ENCODE measurements at places on chromosomes 6 and 20.

DNA sequence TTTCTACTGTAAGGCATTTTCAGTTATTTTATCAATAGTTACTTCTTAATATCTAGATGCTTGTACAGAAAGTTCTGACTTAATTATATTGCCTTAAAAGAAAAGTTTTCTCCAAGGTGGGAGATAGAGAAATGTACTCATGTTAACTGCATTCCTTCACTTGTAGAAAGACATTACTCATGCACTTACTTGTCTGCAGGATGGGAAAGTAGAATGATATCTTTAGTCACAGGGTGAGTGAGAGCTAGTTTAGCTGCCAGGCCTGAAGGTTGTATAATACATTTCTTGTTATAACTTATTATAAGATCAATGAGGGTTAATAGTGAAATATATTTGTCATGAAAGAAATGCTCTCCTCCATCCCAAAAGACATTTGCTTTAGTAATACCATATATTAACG, 92.1 kb downstream of the CRYBG1 start:
- H3K27me3 ChIP-seq, result no peaks in the 10 kb centered on the region
- no peak overlapping the region for H3K4me3 ChIP-seq
- no peaks in the 10 kb centered on the region for H3K4me1 ChIP-seq
- no peak for DNase-seq
- no peak overlapping the region for H3K27ac ChIP-seq

DNA sequence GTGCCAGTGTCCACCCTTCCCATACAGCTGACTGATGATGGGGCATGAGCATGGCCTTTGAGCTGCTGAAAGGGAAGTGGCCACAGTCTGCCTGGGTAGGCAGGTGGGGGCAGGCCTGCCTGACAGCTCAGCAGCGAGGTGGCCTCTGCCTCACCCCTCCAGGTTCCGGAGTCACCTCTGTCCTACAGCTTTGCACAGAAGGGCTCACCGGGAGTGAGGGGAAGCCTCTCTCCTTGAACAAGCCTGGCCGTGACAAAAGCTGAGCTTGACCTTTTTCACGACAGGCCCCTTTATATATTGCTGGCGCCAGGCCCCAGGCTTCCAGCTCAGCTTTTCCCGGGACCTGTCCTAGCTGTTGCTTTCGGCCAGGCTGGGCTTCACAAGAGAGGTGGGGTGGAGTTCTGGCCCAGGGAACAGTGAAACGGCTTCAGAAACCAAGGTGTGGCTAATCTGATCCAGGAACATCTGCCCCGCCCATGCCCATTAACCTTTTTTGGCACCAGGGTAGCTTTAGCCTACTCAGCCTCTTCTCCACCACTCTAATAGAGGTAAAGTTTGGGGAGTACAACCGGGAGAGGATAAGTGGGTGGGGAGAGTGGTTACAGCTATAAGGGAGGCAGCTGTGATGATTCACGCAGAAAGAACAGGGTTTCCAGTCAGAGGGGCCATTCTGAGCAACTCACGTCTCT, 42.9 kb downstream of the C6orf132 start:
- DNase-seq, result no peak
- H3K27ac ChIP-seq, result peak overlapping the region; percentile 89
- H3K27me3 ChIP-seq, result no peaks in the 10 kb centered on the region
- H3K36me3 ChIP-seq, result peaks cover 18% of the 10 kb centered on the region
- H3K4me3 ChIP-seq, result peak overlapping the region; percentile 19

GRCh38 chr20:53034899-53035298, 62.7 kb downstream of the TSHZ2 start:
- no peaks in the 10 kb centered on the region for H3K4me1 ChIP-seq
- H3K27me3 ChIP-seq, result no peaks in the 10 kb centered on the region
- H3K36me3 ChIP-seq, result no peaks in the 10 kb centered on the region

GRCh38 chr20:63292292-63292701, 689 bp upstream of the COL20A1 start:
- no peaks in the 10 kb centered on the region for H3K27me3 ChIP-seq
- no peak for DNase-seq
- H3K4me3 ChIP-seq, result no peak overlapping the region
- no peak overlapping the region for H3K27ac ChIP-seq
- H3K4me1 ChIP-seq, result no peaks in the 10 kb centered on the region
- no peaks in the 10 kb centered on the region for H3K36me3 ChIP-seq

DNA sequence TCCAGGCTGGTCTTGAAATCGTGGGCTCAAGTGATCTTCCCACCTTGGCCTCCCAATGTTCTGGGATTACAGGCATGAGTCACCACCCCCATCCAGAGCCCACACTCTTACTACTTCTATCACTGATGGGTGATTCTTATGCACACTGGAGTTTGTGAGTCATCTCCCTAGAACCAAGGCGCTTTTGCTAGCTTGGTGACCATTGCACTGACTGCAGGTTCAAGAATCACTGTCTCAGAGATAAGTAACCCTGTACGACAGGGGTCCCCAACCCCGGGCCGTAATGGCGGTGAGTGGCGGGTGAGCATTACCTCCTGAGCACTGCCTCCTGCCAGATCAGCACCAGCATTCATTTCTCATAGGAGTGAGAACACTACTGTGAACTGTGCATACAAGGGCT, 118.8 kb downstream of the MAP3K7 start:
- no peak overlapping the region for H3K4me3 ChIP-seq
- H3K36me3 ChIP-seq, result no peaks in the 10 kb centered on the region
- no peaks in the 10 kb centered on the region for H3K4me1 ChIP-seq
- no peak overlapping the region for H3K27ac ChIP-seq
- H3K27me3 ChIP-seq, result no peaks in the 10 kb centered on the region

- no peak overlapping the region for H3K27ac ChIP-seq
- no peak overlapping the region for H3K4me3 ChIP-seq
- H3K36me3 ChIP-seq, result no peaks in the 10 kb centered on the region
- peaks cover 35% of the 10 kb centered on the region for H3K4me1 ChIP-seq
- no peak for DNase-seq
These were observed 53.3 kb upstream of the EPB41L1 start for GRCh38 chr20:36101192-36101591.

- H3K27me3 ChIP-seq, result no peaks in the 10 kb centered on the region
- no peaks in the 10 kb centered on the region for H3K36me3 ChIP-seq
- no peaks in the 10 kb centered on the region for H3K4me1 ChIP-seq
- H3K4me3 ChIP-seq, result no peak overlapping the region
- no peak for DNase-seq
These were observed 314.7 kb upstream of the RSPO3 start for GRCh38 chr6:126803769-126804168.

- H3K27ac ChIP-seq, result peak overlapping the region; percentile 87
- H3K4me1 ChIP-seq, result peaks cover 5% of the 10 kb centered on the region
- H3K4me3 ChIP-seq, result peak overlapping the region; percentile 59
- H3K27me3 ChIP-seq, result no peaks in the 10 kb centered on the region
These were observed 102.3 kb downstream of the DST start for GRCh38 chr6:56540232-56541029.

DNA sequence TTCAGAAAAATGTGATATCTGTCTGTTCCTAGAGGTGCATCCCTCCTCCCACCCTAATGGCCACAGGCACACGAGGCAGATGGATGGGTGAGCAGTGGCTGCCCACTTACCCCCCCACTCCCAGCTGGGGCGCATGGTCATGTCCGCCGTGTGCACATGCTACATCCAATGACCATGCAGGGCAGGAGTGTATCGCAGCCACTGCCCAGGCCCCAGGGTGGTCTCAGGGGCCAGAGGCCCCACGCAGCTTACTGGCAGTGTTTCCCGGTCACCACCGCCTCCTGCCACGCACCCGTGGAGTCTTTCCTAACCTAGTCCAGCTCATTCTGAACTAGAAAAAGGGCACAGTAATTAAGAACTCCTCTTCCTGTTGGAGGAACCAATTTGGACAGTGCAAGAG, 11.7 kb upstream of the HTR1B start:
- H3K27ac ChIP-seq, result no peak overlapping the region
- H3K4me3 ChIP-seq, result no peak overlapping the region
- DNase-seq, result no peak

- no peak for DNase-seq
- H3K4me1 ChIP-seq, result no peaks in the 10 kb centered on the region
- no peak overlapping the region for H3K27ac ChIP-seq
- no peak overlapping the region for H3K4me3 ChIP-seq
These were observed 334.1 kb downstream of the BCKDHB start for GRCh38 chr6:80440496-80441115.

DNA sequence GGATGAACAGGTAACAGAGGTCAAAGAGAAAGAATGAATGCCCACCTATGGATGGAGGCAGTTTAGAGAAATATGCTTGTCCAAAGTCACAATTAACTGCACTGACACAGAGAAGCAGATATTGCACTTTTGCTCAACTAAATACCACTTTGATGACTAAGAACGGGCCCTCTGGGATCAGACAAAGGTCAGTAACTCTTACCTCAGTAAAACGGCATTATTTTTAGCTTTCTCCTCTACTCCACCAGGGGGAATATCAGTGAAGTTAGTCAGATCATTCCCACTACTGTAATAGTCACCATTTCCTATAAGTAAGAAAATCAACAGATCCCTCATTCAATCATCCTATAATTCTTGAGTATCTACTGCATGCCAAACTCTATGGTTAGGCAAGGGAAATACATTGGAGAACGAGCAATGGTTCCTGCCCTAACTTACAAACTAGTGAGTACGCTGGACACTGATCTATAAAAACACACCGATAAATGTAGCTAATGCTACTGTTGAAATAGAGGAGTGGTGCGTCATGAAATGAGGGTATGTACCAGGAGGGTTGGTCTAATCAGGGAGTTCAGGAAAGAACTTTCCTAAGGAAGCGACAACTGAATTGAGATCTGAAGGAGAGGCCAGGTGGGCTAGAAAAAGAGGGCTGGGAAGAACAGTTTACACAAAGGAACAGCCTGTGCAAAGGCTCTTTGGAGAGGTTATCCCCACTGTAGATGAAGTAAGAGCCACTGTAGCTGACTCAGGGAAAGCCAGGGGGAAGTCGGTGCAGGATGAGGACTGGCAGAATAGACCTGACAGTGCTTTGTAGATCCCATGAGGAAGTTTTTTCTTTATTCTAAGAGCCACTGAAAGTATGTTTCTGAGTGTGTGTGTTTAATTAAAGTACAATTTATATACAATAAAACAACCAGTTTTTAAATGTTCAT, 9.2 kb downstream of the ECI2 start:
- H3K4me3 ChIP-seq, result no peak overlapping the region
- no peak overlapping the region for H3K27ac ChIP-seq

DNA sequence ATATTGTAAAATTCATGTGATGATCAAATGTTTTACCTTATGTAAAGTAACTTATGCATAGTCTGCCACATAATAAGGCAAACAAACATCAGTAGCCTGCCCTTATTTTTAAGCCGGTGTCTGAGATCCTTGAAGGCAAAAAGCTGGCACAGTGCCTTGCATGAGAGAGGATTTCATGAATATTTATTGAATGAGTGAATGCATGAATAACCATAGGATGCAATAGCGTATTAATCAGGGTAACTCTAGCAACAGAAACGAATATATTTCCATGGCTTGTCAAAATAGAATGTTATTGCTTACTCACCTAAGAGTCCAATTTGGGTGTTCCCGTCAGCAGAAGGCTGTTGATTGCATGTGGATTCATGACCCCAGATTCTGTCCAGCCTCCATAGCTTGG, 34.9 kb downstream of the BTBD3 start:
- no peak overlapping the region for H3K4me3 ChIP-seq
- no peaks in the 10 kb centered on the region for H3K4me1 ChIP-seq
- H3K27me3 ChIP-seq, result no peaks in the 10 kb centered on the region

DNA sequence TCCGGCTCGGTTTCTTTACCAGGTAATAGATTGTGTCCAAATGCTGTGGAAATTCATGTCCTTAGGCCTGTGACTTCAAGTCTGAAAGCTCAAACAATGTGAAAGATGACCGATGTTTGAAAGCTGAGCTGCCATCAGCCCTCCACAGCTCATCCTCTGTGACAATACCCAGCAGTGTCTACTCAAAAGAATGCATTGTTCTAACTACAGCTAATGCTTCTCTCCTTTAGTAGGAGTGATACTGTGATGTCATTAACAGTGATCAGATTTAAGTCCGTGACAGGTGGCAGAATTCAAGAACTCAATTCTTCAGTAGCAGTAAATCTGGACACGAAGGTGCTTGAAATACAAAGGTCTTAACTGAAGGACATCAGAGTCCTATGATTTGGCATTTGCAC, 97.3 kb downstream of the RCAN2 start:
- H3K27ac ChIP-seq, result no peak overlapping the region
- H3K27me3 ChIP-seq, result no peaks in the 10 kb centered on the region
- no peaks in the 10 kb centered on the region for H3K36me3 ChIP-seq
- no peaks in the 10 kb centered on the region for H3K4me1 ChIP-seq
- no peak for DNase-seq

- H3K27ac ChIP-seq, result peak overlapping the region; percentile 98
- H3K4me3 ChIP-seq, result peak overlapping the region; percentile 84
- H3K36me3 ChIP-seq, result no peaks in the 10 kb centered on the region
- peak; percentile 42 for DNase-seq
- H3K27me3 ChIP-seq, result no peaks in the 10 kb centered on the region
These were observed 15.7 kb upstream of the HLA-A start for GRCh38 chr6:29926413-29927274.

GRCh38 chr6:56242346-56242745, 5.0 kb downstream of the COL21A1 start:
- no peaks in the 10 kb centered on the region for H3K27me3 ChIP-seq
- peaks cover 87% of the 10 kb centered on the region for H3K4me1 ChIP-seq
- no peak overlapping the region for H3K4me3 ChIP-seq

GRCh38 chr6:21713481-21713880, 119.9 kb downstream of the SOX4 start:
- DNase-seq, result no peak
- no peak overlapping the region for H3K4me3 ChIP-seq
- no peaks in the 10 kb centered on the region for H3K27me3 ChIP-seq
- no peak overlapping the region for H3K27ac ChIP-seq
- H3K36me3 ChIP-seq, result no peaks in the 10 kb centered on the region

GRCh38 chr20:56956534-56956933, 309.9 kb downstream of the BMP7 start:
- no peaks in the 10 kb centered on the region for H3K36me3 ChIP-seq
- DNase-seq, result no peak
- H3K27me3 ChIP-seq, result no peaks in the 10 kb centered on the region
- no peaks in the 10 kb centered on the region for H3K4me1 ChIP-seq
- H3K4me3 ChIP-seq, result no peak overlapping the region

DNA sequence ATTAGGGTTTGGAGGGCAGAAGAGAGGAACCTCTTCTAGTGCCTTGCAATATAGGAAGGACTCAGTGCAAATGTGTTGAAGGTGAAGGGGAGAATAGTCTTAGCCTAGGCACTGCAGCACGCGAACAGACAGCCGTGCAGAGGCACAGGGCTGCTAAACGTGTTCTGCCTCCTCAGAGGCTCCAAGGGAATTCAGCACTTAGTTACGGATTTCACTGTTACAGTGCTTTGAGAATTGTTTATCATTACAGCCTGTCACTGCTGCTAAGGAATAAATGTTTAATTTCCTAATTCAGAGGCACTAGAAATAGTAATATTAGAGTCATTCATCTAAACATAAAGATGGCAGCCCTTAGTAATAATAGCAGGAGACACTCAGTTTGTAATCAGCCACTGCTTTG, 116.4 kb upstream of the SLC22A16 start:
- H3K4me3 ChIP-seq, result no peak overlapping the region
- no peaks in the 10 kb centered on the region for H3K4me1 ChIP-seq
- no peaks in the 10 kb centered on the region for H3K27me3 ChIP-seq
